AG10803 (cell line): ENCODE measurements at places on chromosomes 16 and 17.

GRCh38 chr17:67517325-67517724 is 140.2 kb downstream of the PITPNC1 start:
- no peak for DNase-seq

GRCh38 chr16:3248596-3248995 is 7.8 kb downstream of the MEFV start:
- DNase-seq = no peak

DNA sequence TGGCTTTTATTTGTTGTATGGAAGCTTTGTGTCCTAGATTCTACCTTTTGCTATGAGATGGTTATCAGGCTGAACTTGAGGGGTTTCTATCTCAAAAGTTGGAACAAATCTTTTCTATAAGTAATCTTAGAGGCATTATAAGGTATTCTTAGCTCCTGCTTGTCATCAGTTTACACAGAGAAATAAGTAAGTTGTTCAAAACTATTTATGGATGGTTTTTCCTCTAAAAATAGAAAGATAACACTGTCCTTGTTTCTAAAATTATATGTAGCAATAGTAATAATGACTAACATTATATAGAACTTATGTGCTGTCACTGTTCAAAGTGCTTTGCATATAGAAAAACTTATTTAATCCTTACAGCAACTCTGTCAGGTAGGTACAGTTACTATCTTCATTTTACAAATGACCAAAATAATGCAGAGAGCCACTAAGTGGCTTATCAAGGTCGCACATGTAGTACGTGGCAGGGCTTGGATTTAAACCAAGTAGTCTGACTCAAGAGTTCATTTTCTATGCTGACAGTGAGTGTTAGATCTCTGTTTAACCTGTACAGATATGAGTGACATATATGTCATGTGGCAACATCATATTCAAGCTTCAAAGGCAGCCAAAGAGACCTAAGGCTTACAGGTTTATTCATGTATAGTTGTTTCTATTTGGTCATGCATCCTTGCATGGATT is 59.0 kb downstream of the PHKB start:
- DNase-seq = no peak

GRCh38 chr16:48602356-48603014 is 7.5 kb downstream of the N4BP1 start:
- no peak for DNase-seq

DNA sequence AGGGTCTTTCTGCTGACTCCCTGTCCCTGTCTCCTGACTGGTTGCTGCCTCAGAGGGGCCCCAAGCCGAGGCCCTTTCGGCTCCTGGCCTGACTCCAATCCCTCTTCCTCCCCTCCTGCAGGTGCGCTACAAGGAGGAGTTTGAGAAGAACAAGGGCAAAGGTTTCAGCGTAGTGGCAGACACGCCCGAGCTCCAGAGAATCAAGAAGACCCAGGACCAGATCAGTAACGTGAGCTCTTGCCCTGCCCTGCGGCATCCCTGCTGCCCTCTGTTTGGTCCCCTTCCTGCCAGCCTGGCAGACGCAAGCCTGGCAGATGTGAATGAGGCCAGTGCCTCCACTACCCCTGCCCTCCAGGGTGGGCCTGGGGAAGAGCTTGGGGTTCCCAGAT is 27.1 kb upstream of the LASP1NB start:
- no peak for DNase-seq

GRCh38 chr17:42578282-42578869 is 847 bp upstream of the PSMC3IP start:
- DNase-seq = peak; percentile 57
